ENCODE measurements at places on chromosomes 12 and 14. TPM values are rescaled to one million over a fixed set of nuclear protein-coding genes. Genes with fewer than 3 reads are reported as not detected.

AKAP6 gene
- total RNA-seq = 40.1 TPM

HAL gene
- 0.58 TPM for total RNA-seq

- DNase-seq = peak; percentile 56
Observed at GRCh38 chr12:20629414-20630156, 65.5 kb upstream of the SLCO1C1 start.

UNC79 gene
- 0.37 TPM for total RNA-seq

DNA sequence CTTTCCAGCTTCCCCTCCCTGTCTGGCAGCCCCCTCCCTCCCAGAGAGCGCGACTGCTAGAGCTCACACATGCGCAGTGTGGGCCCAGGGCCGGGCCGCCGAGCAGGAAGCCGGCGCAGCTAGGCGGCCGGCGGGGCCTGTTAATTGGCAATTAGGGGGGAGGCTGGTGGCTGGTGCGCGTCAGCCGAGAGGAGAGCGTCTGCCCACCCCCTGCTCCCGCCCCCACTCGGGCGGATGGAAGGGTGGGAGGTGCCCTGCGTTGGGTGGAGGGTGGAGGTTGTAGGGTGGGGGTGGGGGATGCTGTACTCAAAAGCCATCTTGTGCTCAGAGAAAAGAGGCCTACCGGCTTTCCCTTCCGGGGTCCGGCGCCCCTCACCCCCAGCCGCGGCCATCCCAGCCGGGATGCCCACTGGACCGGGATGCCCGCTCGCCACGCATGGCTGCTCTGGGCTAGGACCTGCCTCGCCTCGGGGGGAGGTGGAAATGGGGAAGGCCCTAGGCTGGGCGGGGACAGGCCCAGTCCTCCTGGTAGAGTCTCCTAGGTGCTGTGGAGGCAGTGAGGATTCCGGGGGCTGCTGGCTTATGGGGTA, 9.2 kb downstream of the HOXC8 start:
- DNase-seq = peak; percentile 60

ACSM4 gene
- total RNA-seq = not detected

GRCh38 chr12:21860534-21860933, 80.7 kb downstream of the ABCC9 start:
- DNase-seq = no peak

DNA sequence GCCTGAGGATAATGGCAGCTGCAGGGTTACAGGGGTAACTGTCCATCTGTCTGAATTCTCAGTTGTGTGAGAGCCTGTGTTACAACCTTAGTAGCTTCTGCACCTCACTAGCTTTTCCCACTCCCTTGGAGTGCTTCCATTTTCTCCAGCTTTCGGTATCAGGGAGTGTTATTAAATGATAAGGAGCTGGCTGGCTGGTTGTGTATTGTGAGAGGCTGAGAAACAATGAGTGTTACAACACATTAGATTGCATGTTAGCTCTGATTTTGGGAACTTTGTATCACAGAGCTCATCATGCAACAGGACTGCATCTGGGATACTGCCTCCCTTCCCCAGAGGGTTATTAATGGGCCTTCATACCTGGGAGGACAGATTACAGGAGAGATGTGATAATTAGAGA, 723.7 kb downstream of the DIO2 start:
- no peak for DNase-seq

- DNase-seq = no peak
Observed at GRCh38 chr14:58584383-58584782, 53.4 kb upstream of the DACT1 start.

GRCh38 chr12:93219947-93220346, 157.8 kb upstream of the NUDT4 start:
- DNase-seq = no peak

- DNase-seq = no peak
Observed at GRCh38 chr14:45633220-45633984, 380.4 kb upstream of the MIS18BP1 start.

- no peak for DNase-seq
Observed at GRCh38 chr12:57517187-57517586, 3.1 kb downstream of the DDIT3 start.

GRCh38 chr12:8553088-8553627, 12.5 kb upstream of the CLEC4E start:
- DNase-seq = no peak

DNA sequence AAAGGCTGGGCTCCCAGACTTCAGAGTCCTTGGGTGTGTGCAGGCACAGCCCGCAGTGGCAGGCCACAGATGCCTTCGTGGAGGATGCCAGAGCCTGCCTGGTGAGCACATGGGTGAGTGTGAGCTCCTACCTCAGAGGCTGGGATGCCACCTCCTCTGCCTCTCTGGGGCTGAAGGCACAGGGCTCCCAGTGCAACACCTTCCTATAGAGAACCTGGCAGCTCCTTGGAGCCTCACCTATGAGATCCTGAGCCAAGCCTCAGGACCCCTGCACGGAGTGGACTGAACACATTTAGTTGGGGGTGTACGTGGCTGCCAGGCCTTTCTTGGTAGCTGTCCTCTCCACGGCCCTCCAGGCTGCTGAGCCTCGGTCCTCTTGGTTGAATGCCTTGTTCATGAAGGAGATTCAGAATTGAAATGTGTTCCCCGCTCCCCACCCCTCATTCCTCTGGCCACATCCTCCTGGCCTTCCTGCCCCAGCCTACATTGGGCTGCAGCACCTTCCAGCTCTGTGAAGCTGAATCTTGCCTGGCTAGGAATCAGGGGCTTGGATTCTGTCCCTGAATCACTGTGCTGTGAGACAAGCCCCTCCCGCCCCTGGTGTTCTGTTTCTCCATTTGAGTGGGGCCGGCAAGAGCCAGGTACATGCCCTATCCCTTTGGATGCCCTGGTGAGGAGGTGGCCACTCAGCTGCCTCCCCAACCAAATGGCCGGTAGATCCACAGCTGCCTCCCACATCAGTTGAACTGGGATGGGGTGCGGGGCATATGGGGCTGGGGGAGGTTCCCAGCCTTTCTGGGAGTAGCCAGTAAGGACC, 38.7 kb upstream of the TRAF3 start:
- DNase-seq = no peak

NGB gene
- not detected for total RNA-seq

- DNase-seq = no peak
Observed at GRCh38 chr12:20472102-20472782, 103.9 kb downstream of the PDE3A start.

MTERF2 gene
- total RNA-seq = 24.8 TPM

RNASE12 gene
- not detected for total RNA-seq

GRCh38 chr14:71221119-71221518, 313.9 kb downstream of the PCNX1 start:
- no peak for DNase-seq

- DNase-seq = no peak
Observed at GRCh38 chr12:4858386-4858785, 51.3 kb upstream of the KCNA1 start.

- DNase-seq = peak; percentile 79
Observed at GRCh38 chr12:47717443-47718193, 7.7 kb downstream of the ENDOU start.

STAB2 gene
- 1.4 TPM for total RNA-seq

MAPK1IP1L gene
- 80.0 TPM for total RNA-seq

DNAJC22 gene
- total RNA-seq = 73.7 TPM

DNA sequence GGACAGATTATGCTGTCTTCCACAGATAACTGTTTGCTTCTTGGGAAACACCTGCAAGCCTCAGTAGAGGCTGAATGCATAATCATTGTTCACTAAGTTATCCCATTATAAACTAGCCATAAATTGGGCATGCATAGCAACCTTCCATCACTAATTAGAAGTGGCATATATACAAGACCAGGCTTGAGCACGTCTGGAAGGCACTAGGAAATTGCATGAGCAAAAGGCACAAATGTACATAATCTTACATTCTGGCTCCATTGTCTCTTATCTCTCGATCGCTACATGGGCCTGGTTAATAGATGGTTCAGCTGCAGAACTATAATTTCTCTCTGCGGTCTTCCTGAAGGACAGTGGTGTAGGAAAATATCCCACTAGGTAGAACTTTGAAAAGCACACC, 679.2 kb downstream of the RPL10L start:
- DNase-seq = no peak

- DNase-seq = peak; percentile 62
Observed at GRCh38 chr14:69712599-69713088, 54.3 kb upstream of the SRSF5 start.

GRCh38 chr14:101025131-101025530, 121.6 kb upstream of the RTL1 start:
- no peak for DNase-seq

GRCh38 chr12:86196465-86196864, 59.7 kb downstream of the MGAT4C start:
- DNase-seq = no peak

DNA sequence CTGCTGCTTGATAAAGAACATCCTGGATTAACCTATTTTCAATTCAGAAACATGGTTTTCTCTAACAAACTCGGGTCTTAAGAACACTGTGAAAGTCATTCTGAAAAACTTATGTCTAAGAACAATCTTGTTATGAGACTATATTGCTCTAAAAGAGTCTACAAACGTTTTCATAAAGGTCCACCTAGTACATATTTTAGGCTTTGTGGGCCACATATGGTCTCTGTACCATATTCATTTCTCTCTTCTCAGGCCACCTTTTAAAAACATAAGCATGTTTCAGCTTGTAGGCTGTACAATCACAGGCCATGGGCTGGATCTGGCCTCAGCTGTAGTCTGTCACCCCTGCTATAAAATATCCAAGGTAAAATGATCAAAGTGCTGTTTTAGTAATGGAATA, 39.9 kb downstream of the PPP4R3A start:
- no peak for DNase-seq

- DNase-seq = no peak
Observed at GRCh38 chr14:87508333-87508732, 484.6 kb downstream of the GALC start.

GRCh38 chr14:32208490-32208889, 5.4 kb upstream of the RNU6-8 start:
- DNase-seq = no peak

DNA sequence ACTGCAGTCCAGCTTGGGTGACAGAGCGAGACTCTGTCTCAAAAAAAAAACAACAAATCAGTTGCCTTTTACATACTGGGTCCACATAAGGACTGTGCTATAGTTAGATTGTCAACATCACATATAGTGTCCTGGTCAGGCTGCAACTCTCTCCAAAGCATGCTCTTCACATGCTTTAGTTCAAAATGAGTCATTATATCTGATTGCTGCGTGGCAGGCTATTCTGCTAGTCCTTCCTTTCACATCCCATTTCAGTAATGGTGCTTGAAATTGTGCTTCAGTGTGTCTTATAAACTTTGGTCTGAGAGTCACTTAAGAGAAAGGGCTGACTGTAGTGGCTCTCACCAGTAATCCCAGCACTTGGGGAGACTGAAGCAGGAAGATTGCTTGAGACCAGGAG, 6.9 kb downstream of the LETMD1 start:
- DNase-seq = no peak

- DNase-seq = no peak
Observed at GRCh38 chr12:104582739-104583138, 126.0 kb downstream of the CHST11 start.

- DNase-seq = no peak
Observed at GRCh38 chr12:6863586-6864321, 3.6 kb upstream of the TPI1 start.

DNA sequence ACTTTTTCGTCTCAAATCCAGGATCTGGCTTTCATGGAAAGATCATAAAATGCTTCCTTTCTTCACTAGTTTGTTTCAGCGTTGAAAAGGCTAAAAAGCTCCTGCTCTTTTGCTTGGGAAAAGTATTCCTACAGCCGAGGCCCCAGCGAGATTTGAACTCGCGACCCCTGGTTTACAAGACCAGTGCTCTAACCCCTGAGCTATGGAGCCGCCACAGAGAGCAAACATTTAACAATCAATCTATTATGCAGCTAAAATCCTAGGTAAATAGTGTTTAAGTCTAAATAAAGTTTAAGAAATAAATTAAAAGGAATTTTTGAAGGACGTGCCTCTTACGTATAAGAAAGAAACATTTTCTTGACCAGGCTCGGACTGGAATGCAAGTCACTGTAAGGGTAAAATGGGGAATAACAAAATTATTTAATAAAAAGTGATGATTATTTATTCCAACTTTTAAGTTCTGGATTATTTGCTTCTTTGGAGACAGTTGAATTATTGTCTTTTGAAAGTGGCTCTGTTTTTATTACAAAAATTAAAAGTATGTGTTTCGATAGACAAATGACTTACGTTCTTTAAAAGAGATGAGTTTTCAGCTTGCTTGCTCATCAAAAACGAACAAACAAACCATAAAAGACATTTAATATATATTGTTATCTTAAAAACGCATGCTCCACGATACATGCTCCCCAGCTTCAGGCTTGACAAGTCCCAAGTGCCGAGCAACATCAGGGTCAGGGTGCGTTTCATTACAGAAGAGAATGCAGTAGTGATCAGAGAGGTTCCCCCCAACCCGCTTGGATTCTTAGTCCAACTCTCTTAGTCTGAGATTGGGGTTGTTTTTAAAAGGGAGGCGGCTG, 10.2 kb downstream of the OR6S1 start:
- no peak for DNase-seq

SAMD15 gene
- total RNA-seq = 3.5 TPM

OVCH1 gene
- not detected for total RNA-seq

DNA sequence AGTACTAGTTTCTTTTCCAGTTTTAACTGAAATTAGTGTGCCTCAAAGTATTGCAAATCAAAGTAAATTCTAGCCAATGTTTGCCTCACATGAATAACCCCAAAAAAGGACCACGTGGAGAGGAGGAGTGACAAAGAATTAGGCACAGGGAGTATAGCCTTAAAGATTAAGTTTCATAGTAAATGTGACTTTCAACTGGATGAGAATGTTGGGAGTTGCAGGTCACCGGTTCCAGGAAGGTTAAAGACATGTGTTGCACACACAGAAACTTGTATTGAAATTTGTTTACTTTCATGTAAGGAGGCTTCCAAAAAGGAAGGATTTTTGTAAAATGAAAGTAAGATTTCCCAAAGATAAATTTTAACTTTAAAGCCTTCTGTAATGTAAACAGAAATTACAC, 89.1 kb upstream of the CCDC198 start:
- DNase-seq = no peak

- no peak for DNase-seq
Observed at GRCh38 chr14:65954942-65955341, 531.2 kb upstream of the CCDC196 start.

GRCh38 chr14:23568600-23569331, 1.2 kb upstream of the AP1G2 start:
- no peak for DNase-seq

ADGRD1 gene
- 96.1 TPM for total RNA-seq

PRKCH gene
- total RNA-seq = 28.5 TPM

SMIM41 gene
- total RNA-seq = 0.46 TPM

GRCh38 chr12:11884116-11884515, 186.6 kb upstream of the BCL2L14 start:
- DNase-seq = no peak

GRCh38 chr14:31969699-31970240, 107.3 kb upstream of the ARHGAP5 start:
- DNase-seq = no peak

GRCh38 chr12:125216756-125217155, 151.5 kb downstream of the AACS start:
- DNase-seq = no peak

KRT74 gene
- not detected for total RNA-seq

DNA sequence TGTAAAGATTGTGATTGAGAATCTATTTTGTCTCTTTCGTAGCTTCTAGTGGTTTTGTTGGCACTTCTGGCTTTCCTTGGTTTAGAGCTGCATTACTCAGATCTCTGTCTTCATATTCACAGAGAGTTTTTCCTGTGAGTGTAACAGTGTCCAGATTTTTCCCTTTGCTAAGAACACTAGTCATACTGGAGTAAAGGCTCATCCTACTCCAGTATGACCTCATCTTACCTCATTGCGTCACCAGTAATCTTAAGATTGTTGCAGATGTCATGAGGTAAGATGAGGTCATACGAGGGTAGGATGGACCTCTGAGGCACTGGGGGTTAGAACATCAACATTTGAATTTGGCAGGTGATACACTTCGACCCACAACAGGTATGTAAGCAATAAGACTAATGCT, 461.2 kb downstream of the FLRT2 start:
- no peak for DNase-seq

Measured in mucosa of gallbladder (tissue), 1 donor.